H9 (cell line): ENCODE measurements at places on chromosomes 6 and 20.
A peak's percentile ranks its signal among the peaks of the same experiment; 100 is the strongest.

- DNase-seq: no peak
Observed at GRCh38 chr20:59340201-59340885, 39.9 kb downstream of the EDN3 start.

GRCh38 chr6:32073101-32073500, 34.9 kb downstream of the CYP21A2 start:
- no peak for DNase-seq

GRCh38 chr20:52150440-52151258, 40.9 kb downstream of the ZFP64 start:
- no peak for DNase-seq

- DNase-seq: no peak
Observed at GRCh38 chr6:38177882-38178583, 358.5 kb downstream of the ZFAND3 start.

GRCh38 chr6:84825461-84825860, 61.1 kb upstream of the TBX18 start:
- no peak for DNase-seq

DNA sequence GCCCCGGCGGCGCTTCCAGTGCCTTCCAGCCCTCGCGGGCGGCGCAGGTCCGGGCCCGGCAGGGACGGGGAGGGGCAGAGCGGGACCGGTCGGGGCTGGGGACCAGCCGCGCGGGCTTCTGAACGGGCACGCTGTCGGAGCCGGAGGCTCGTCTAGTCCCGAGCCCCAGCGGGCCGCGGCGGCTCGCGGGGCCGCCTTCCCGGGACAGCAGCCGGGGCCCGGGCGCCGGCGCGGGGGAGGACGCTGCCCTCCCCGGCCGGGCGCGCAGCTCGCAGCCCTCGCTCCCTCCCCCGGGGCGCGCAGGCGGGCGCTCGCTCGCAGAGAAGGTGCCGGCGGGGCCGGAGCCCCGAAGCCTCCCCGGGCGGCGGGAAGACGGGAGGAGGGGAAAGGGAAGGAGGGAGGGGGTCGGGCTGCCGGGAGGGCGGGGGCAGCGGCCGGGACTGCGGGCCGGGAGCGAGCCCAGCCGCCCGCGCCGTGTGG, 696 bp upstream of the SIRPA start:
- peak; percentile 55 for DNase-seq

DNA sequence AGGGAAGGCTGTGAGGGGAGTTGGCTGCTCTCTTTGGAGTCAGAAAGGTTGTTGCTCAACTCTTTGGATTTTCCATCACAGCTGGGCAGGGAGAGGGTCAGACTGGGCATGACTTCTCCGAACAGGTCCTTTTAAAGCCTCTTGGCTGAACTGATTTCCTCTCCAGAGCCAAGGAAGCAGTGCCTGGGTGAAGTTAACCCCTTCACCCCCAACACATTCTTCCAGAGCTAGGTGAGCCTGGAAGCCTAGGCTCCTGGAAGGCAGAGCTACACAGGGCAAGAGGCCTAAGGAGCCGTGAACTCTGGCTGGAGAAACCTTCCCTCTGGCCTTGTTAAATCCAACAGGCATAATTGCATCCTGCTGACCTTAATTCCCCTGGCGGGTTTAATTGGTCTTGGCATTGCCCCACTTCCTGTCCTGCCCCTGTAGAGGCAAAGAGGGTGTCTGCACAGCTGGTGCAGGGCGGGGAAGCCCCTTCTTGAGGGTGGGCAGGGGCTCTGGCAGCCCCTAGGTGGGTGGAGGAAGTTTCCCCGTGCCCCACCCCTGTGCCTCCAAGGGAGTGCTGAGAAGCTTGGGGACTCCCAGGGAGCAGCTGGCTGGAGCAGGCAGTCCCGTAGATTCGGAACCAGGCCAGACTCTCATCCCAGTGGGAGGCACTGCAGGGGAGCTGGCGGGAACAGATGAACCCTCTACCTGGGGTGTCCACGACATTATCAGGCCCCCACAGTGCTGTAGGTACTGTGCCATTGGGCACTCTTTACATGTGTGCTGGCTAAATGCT, 3.6 kb upstream of the MYLK2 start:
- no peak for DNase-seq

- no peak for DNase-seq
Observed at GRCh38 chr6:109840796-109841195, 137.3 kb upstream of the GPR6 start.

GRCh38 chr6:84752118-84752850, 12.1 kb downstream of the TBX18 start:
- DNase-seq: no peak
